ENCODE measurements at places on chromosomes 6 and 20.

- DNase-seq: no peak
Measured at GRCh38 chr6:121443971-121444541, 8.6 kb downstream of the GJA1 start.

GRCh38 chr20:51193066-51193772 is 170.3 kb upstream of the KCNG1 start:
- no peak for DNase-seq

DNA sequence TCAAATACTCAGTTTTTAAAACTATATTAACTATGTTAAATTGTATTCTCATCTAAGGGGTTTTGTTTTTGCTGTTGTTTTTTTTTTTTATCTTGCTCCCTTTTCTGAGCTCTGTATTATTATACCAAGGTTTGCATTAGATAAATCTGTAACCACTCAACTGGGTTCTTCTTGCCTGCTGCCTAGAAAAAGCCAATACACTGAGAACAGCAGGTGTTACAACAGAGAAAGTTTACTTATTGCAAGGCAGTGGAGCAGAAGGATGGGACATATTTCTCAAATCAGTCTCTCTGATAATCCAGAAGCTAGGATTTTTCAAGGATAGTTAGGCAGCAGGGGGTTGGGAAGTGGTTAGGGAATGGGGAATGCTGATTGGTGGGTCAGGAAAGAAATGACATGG is 378.8 kb upstream of the PLCB4 start:
- no peak for DNase-seq

GRCh38 chr6:5786969-5787720 is 219.6 kb downstream of the NRN1 start:
- DNase-seq: no peak

GRCh38 chr6:3850451-3851203 is 1.5 kb downstream of the FAM50B start:
- DNase-seq: no peak

DNA sequence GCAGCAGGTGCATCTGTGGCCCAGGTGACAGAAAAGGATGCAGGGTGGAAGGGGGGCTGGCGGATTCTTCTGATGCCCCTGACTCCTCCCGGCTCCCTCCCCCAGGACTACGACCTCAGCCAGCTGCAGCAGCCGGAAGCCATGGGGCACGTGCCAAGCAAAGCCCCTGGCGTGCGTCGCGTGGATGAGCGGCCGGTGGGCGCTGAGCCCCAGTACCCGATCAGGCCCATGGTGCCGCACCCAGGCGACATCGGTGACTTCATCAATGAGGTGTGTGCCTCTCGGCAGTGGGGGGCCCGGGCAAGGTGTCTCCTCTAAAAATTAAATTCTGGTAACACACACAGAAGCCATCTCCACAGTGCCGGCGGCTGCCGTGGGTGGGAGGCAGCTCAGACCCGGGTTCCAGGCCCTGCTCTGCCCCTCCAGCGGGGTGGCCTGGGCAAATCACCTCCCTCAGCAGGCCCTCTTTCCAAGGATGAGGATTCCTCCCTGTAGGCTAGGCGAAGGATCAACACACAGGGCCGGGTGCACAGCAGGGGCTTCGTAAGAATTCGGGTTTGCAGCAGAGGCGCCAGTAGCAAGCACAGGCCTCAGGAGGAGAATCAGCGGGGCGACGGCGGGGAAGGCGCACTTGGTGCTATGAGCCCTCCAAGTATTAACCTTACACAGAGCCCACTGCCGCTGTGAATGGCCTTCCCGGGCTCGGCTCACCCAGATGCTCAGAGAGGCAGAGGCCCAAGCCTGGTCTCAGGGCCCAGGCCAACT is 131.5 kb downstream of the TAF4 start:
- no peak for DNase-seq

- DNase-seq: peak; percentile 16
Measured at GRCh38 chr6:134809130-134809529, 140.8 kb downstream of the ALDH8A1 start.

- DNase-seq: no peak
Measured at GRCh38 chr6:148885925-148886845, 139.4 kb downstream of the UST start.

GRCh38 chr6:128521282-128521632 is 858 bp upstream of the PTPRK start:
- no peak for DNase-seq

- no peak for DNase-seq
Measured at GRCh38 chr20:23659989-23660837, 22.5 kb upstream of the CST3 start.

- no peak for DNase-seq
Measured at GRCh38 chr20:24622856-24623255, 153.4 kb downstream of the SYNDIG1 start.

DNA sequence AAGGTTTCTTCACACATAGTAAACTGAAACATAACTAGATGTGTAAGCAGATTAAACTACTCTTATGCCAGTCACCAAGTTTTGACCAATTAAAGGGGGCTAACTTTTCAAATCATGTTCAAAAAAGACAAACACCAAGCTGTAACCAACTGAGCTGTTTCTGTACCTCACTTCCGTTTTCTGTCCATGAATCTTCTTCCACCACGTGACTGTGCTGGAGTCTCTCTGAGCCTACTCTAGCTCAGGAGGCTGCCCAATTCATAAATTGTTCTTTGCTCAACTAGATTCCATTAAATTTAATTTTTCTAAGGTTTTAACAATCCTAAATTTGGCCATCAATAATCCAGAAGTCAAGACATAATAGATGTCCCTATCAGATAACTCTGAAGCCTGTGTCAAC is 229.4 kb downstream of the FNDC1 start:
- DNase-seq: no peak

DNA sequence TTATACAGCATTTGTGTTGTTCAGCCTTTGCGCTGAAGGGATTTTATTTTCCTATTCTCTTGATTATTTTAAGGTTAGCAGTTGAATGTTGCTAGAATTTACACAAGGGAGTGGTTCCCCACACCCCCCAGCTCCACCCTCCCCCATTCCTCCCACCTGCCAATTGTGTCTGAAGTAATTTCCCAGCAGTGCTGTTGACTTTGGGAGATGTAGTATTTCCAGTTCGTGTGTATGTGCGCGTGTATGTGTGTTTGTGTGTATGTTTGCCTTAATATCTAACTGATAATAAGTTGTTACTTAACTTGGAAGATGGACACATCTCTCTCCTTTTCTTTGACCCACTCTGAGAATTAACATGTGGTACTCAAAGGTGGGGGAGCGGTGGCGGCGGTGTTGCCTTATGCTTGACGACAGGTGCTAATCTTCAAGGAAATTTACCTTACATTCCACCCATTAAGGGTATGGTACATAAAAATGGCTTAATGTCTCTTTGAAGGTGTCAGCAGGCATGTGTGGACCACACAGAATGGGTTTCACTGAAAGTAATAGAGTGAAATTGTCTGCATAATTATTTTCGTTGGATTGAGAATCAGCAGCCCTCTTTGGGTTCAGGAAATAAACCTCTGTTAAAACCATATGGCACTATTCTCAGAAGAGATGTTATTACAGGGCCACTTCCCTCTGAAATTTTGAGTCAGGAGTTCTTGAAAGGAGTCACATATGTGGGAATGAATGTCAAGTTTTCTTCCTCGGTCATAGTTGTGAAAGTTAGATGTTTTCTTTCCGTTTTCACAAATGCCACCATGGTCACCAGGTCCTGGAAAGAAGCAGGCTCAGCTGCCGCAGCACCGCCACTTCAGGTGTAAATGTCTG is 95.6 kb upstream of the SUPT3H start:
- DNase-seq: no peak

DNA sequence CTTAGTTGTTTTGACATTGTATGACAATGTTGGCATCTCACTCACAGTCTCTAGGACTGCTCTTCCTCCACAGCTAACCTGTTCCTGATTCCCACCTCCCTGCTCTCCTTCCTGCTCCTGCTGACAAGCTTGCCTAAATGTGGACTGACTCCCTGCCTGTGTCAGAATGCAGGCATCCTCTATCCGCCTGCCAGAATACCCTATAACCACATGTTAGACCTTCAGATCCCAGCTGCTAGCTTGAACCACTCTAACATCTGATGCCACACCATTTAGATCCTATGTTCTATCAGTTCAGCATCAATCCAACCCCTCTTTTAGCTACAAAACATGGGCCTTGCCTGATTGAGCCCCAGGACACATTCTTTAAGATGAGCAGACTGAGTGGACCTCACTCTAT is 12.2 kb downstream of the FILIP1 start:
- DNase-seq: no peak

- DNase-seq: no peak
Measured at GRCh38 chr20:34150306-34151000, 38.4 kb upstream of the EIF2S2 start.

DNA sequence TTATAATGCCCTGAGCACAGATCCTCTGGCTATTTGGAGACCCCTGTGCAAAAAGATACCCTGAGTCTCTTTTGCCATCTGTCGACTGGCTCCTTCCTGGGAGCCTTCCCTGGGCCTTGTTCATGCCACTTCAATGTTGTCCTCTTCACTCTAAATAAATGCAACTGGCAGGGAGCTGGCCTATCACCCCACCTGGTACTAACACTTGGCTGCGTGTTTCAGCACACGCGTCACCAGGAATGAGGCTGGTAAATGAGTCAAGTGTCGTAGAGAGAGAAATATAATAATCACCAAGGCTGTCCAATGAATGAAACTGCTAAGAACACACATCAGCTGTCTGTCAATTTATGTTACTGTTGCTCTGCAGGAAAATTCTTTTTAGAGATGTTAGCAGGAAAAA is 374.6 kb upstream of the JARID2 start:
- no peak for DNase-seq

Measured in right renal cortex interstitium (tissue), 3 donors.